Tibial artery (tissue), 4 donors: ENCODE measurements at places on chromosomes 7 and 10.

- no peak overlapping the region for H3K4me3 ChIP-seq
- no peak overlapping the region for H3K27ac ChIP-seq
- H3K27me3 ChIP-seq, result no peaks in the 10 kb centered on the region
- no peaks in the 10 kb centered on the region for H3K36me3 ChIP-seq
Observed at GRCh38 chr10:67017218-67017617, 91.4 kb downstream of the LRRTM3 start.

DNA sequence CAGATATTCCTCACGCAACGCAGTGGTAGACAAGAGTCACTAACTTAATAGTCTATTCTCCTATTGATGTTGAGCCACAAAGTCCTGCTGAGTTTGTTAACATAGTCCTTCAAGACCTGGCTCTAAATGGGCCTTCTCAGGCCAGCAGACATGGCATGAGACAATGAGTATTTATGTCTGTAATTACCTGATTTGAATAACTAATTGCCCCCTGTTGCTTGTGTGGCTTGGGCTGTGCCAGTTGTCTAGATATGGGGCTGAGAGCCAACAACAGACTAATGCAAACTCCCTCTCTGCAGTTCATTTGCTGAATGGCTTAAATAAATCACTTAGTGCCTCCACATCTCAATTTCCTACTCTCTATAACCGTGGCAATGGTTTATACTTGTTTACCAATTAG, 65.5 kb upstream of the VWC2 start:
- no peaks in the 10 kb centered on the region for H3K27me3 ChIP-seq
- no peak for DNase-seq
- H3K4me1 ChIP-seq, result no peaks in the 10 kb centered on the region
- H3K36me3 ChIP-seq, result no peaks in the 10 kb centered on the region
- no peak overlapping the region for H3K4me3 ChIP-seq
- H3K27ac ChIP-seq, result no peak overlapping the region

DNA sequence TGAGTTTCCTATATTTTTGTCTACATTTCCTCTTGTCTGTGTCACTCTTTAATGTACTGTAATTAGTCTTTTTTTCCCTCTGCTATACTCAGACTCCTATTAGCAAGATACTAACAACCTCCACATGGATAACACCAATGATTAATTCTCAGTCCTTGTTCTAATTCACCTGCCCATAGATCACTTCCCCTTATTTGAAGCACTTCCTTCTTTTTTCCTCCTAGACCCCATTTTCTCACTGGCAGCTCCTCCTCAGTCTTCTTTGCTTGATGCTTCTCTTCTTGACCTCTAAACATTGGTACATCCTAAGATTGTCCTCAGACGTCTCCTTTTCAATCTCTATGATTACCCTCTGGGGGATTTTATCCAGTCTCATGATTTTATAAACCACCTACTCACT, 98.2 kb upstream of the IMMP2L start:
- no peak overlapping the region for H3K27ac ChIP-seq
- H3K4me3 ChIP-seq, result no peak overlapping the region
- no peaks in the 10 kb centered on the region for H3K36me3 ChIP-seq
- no peaks in the 10 kb centered on the region for H3K4me1 ChIP-seq

DNA sequence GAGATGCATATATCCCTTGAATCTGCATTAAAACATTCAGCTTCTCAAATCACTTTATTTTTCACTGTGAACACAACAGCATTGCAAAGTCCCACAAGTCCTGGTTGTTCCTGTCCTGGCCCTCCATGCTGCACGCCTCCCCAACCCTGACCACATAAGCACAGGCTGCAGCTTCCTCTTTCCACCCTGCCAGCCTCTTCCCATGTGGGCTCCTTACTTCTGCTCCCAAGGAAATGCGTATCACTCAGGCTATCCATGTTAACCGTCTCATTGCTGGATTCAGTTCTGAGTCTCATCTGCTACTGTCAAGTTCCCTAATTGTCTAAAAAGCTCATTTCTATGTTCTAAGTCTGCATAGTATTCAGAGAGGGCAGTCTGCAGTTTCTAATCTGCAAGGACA, 89.7 kb upstream of the ZPBP start:
- DNase-seq, result peak; percentile 69
- no peak overlapping the region for H3K27ac ChIP-seq
- no peaks in the 10 kb centered on the region for H3K4me1 ChIP-seq
- no peak overlapping the region for H3K4me3 ChIP-seq
- no peaks in the 10 kb centered on the region for H3K36me3 ChIP-seq
- no peaks in the 10 kb centered on the region for H3K27me3 ChIP-seq

GRCh38 chr7:50690541-50691011, 92.1 kb downstream of the GRB10 start:
- no peak overlapping the region for H3K27ac ChIP-seq
- no peak overlapping the region for H3K4me3 ChIP-seq
- DNase-seq, result no peak
- H3K4me1 ChIP-seq, result no peaks in the 10 kb centered on the region
- H3K27me3 ChIP-seq, result no peaks in the 10 kb centered on the region

- H3K36me3 ChIP-seq, result peaks cover 8% of the 10 kb centered on the region
- H3K27ac ChIP-seq, result no peak overlapping the region
- H3K27me3 ChIP-seq, result no peaks in the 10 kb centered on the region
Observed at GRCh38 chr10:121741248-121741792, 143.1 kb upstream of the FGFR2 start.

DNA sequence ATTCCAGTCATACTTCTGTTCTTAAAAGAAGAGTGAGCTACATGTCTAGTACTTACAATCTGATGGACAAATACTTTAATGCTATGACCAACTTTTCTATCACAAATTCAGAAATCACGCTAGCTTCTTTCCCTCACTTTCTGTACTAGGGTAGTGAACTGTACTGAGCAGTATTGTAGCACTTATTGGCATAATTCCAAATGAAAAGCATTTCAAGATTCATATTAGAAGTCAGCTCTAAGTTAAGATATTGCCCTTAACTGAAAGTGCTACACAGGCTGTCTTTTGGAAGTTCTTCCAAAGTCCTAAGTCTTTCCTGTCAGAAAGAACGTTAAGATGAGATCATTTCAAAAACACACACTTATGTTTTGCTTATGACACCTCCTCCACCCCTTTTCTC, 13.4 kb downstream of the P4HA1 start:
- peaks cover 7% of the 10 kb centered on the region for H3K4me1 ChIP-seq
- H3K27me3 ChIP-seq, result no peaks in the 10 kb centered on the region
- H3K27ac ChIP-seq, result peak overlapping the region; percentile 33
- no peak for DNase-seq

DNA sequence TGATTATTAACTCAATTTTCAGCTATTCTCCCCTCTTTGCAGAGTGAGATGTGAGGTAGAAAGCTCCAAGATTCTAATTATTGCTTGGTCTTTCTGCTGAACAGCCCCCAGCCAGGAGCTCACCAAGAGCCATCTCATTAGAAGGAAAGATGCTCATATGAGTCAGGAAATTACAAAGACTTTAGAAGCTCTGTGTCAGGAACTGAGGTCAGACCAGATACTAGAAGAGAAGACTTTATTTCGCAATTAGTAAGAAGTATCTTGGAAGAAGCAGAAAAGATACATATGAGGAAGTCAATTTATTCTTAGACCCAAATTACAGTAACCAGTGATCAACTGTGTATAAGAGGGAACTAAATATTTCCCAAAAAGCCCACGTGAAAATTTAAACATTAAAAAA, 626.9 kb downstream of the ZWINT start:
- H3K27ac ChIP-seq, result no peak overlapping the region
- no peak overlapping the region for H3K4me3 ChIP-seq
- no peaks in the 10 kb centered on the region for H3K4me1 ChIP-seq
- no peaks in the 10 kb centered on the region for H3K27me3 ChIP-seq
- no peak for DNase-seq

DNA sequence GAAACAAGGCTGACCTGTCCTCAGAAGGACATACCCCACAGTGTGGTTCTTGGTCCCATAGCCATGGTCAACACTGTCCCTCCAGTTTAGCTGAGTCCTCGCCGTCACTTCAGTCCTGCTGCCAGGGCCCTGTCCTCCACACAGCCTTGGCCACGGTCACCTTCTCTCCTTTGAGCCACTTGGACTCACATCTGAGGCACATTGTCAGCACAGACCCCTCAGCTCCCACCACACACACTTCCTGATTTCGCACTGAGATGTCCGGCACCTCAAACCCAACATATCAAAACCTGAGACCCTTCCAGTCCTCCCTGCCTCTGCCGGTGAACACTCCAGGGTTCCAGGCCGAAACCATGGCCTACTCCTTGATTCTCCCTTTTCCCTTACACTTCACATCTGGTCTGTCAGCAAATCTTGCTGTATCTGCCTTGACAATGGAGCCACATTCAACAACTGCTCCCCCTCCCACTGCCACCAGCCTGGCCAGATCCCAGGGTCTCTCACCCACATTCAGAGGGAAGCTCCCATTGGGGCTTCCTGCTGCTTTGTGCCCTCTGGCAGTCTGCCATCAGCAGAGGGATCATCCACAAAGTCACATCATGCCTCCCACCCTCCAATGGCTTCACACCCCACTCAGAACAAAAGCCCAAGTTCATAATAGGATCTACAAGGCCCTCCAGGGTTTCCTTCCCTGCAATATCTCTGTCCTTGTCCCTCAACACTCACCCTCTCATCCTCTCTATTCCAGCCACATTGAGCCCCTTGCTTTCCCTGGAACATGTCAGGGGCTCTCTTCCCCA, 219.6 kb upstream of the SHH start:
- H3K4me3 ChIP-seq, result no peak overlapping the region
- no peaks in the 10 kb centered on the region for H3K27me3 ChIP-seq
- H3K27ac ChIP-seq, result no peak overlapping the region

DNA sequence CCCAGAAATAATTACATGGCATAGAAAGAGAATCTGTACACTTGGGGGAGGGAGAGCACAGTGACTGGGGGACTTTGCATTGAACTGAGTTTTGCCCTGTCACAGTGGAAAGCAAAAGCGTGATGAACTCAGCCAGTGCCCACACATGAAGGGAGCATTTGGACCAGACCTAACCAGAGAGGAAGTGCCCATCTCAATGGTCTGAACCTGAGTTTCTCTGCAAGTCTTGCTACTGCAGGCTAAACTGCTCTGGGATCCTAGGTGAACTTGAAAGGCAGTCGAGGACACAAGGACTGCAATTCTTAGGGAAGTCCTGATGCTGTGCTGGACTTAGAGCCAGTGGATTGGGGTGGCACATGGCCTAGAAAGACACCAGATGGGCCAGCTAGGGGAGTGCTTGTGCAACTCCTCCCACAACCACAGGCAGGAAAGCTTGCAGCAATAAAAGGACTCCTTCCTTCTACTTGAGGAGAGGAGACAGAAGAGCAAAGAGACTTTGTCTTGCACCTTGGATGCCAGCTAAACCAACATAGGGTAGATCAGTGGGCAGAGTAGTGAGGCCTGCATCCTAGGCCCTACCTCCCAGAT, 259.0 kb downstream of the GRM8 start:
- no peaks in the 10 kb centered on the region for H3K4me1 ChIP-seq
- H3K36me3 ChIP-seq, result no peaks in the 10 kb centered on the region
- H3K27me3 ChIP-seq, result no peaks in the 10 kb centered on the region
- no peak overlapping the region for H3K27ac ChIP-seq
- DNase-seq, result no peak

DNA sequence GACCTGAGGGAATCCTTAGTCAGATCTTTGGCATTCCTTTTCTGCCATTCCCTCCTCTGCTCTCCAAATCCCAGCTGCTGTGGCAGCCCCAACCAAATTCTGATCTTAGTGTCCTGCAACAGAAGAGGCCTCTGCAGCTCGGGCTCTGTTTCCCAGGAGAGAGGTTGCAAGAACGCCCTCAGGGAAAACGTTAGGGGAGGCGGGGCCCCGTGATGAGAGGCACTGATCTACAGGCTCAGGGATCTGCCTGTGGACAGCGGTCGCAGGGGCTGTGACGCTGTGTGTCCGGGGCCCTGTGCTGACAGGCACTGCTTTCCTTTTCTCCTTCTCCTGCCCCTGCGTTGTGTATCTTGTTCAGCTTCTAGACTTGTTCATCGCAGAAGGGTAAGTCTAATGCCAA, 57.3 kb upstream of the DPYSL4 start:
- no peak overlapping the region for H3K27ac ChIP-seq
- no peak overlapping the region for H3K4me3 ChIP-seq
- no peaks in the 10 kb centered on the region for H3K4me1 ChIP-seq
- no peaks in the 10 kb centered on the region for H3K27me3 ChIP-seq

- H3K27ac ChIP-seq, result no peak overlapping the region
- H3K36me3 ChIP-seq, result no peaks in the 10 kb centered on the region
- no peak overlapping the region for H3K4me3 ChIP-seq
Observed at GRCh38 chr7:28723336-28723735, 234.8 kb downstream of the TRIL start.

GRCh38 chr7:80763704-80764103, 125.3 kb downstream of the CD36 start:
- no peak overlapping the region for H3K4me3 ChIP-seq
- no peaks in the 10 kb centered on the region for H3K4me1 ChIP-seq
- no peak overlapping the region for H3K27ac ChIP-seq
- no peaks in the 10 kb centered on the region for H3K36me3 ChIP-seq

DNA sequence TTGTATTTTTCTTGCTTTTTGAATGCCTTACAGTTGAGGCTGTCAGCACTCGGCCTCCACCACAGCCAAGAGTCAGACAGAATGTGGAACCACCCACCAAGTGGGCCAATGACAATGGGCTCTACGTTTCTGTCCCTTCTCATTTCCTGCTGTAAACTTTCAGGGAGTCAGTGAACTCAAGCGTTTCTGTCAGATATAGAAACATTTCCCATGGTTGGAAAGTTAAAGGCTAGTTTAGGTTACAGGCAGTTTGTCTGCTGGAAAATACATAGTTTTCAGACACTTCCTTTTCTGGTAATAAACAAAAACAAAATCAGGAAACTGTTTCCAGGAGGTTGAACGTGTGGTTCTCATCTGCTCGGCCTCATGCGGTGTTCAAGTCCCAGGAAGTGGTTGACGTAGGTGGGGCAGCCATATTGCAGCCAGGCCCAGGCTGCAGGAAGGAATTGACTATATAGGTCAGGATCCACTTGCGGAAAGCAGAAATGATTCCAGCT, 245.1 kb downstream of the CAMK1D start:
- no peaks in the 10 kb centered on the region for H3K36me3 ChIP-seq
- H3K4me3 ChIP-seq, result no peak overlapping the region
- no peaks in the 10 kb centered on the region for H3K4me1 ChIP-seq
- no peaks in the 10 kb centered on the region for H3K27me3 ChIP-seq
- DNase-seq, result peak; percentile 47

- H3K27me3 ChIP-seq, result no peaks in the 10 kb centered on the region
- H3K36me3 ChIP-seq, result no peaks in the 10 kb centered on the region
- H3K27ac ChIP-seq, result no peak overlapping the region
- no peak overlapping the region for H3K4me3 ChIP-seq
Observed at GRCh38 chr10:7036951-7037350, 373.9 kb downstream of the SFMBT2 start.

- peak overlapping the region; percentile 50 for H3K27ac ChIP-seq
- no peaks in the 10 kb centered on the region for H3K27me3 ChIP-seq
- DNase-seq, result no peak
- peaks cover 22% of the 10 kb centered on the region for H3K4me1 ChIP-seq
- H3K36me3 ChIP-seq, result no peaks in the 10 kb centered on the region
Observed at GRCh38 chr10:132446661-132447445, 49.9 kb downstream of the PWWP2B start.

DNA sequence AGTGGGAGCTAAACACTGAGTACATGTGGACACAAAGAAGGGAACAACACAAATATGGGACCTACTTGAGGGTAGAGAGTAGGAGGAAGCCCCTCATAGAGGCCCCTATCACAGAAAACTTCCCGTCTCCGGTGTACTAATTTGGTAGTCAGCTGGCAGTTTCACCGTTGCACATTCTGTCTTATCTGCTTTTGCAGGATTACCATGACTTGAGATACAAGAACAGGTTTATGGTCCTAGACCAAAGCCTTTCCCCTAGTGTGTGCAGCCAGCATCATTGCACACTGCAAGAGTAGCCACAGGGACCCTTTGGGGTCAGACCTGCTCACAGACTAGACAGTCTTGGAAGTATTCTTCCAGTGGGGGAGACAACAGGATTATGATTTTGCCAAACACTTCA, 5.9 kb upstream of the IFIT1B start:
- H3K36me3 ChIP-seq, result no peaks in the 10 kb centered on the region
- no peaks in the 10 kb centered on the region for H3K27me3 ChIP-seq
- H3K4me3 ChIP-seq, result no peak overlapping the region
- DNase-seq, result no peak
